ENCODE measurements at places on chromosomes 16 and 17.

- DNase-seq: no peak
These were observed 623.5 kb downstream of the CDH11 start for GRCh38 chr16:64498363-64498762.

DNA sequence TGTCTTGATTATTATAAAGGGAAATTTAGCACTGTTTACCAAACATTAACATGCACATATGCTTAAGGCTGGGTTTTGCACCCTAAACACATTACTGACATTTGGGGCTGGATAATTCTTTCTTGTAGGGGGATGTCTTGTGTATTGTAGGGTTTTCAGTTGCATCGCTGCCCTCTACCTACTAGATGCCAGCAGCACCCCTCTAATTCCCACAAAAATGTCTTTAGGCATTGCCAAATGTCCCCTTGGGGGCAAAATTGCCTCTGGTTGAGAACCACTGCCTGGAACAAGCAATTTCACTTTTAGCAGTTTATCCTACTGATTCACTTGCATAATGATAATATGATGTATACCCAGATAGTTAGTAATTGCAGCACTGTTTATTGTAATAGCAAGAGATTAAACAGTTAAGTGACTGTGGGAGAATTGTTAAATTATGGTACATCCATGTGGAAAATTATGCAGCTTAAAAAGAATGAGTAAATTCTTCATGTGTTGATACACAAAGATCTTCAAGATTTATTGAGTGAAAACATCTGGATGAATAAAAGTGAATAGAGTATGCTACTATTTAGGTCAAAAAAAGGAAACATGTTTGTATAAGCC, 18.4 kb downstream of the PRSS54 start:
- no peak for DNase-seq

DNA sequence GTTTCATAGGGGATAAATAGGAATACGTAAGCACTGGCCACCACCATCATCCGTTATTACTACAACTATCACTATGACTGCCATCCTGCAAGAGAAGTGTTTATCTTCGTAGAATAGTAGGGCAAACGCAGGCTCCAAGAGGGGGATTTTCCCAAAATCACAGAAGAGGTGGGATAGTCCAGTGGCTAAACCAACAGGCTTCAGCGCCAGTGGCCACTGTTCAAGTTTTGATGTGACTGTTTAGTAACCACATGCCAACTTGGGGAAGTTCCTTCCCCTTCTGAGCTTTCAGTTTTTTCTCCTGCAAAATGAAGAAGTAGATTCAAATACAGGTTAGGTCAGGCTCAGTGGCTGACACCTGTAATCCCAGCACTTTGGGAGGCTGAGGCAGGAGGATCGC, 60.7 kb upstream of the GRIN2A start:
- no peak for DNase-seq

DNA sequence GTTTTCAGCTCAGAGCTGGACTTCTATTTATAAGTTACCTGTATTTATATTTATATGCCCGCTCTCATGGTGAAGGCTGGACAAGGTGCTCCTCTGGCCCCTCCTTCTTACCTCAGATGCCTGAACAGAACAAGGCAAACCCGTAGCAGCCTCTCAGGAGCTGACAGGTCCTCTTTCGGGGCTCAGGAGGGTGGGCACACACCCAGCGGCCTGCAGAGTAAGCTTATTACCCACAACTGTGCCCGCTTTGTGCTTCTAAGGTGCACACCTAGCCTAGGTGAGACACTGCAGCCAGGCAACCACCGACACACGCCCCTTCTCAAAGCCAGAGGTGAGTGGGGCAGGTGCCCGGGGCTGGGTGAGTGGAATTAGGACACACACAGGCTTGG, 5.3 kb downstream of the NKIRAS2 start:
- no peak for DNase-seq

DNA sequence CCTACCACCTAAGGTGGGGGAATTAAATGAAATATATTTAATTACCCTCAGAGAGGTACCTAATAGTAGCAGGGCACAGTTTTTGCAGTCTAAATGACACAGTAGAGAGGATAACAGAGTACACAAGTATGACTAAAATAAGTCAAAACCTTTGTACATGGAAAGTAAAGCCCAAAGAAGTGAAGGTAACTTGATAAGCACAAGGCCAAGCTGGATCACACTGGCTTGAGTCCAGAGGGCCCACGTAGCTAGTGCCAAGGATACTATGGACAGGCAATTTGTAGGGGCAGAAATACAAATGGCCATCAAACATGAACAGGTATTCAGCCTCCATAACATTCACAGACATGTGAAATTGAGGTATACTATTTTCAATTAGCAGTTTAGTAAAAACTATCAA, 7.6 kb downstream of the MYO18A start:
- no peak for DNase-seq

All from GM19239 (cell line).